SW480 (cell line): ENCODE measurements at places on chromosomes 7 and 10.

- no peak for DNase-seq
Measured at GRCh38 chr10:58543141-58543540, 30.5 kb downstream of the BICC1 start.

GRCh38 chr7:155269766-155270585, 27.7 kb upstream of the INSIG1 start:
- DNase-seq: peak; percentile 22

DNA sequence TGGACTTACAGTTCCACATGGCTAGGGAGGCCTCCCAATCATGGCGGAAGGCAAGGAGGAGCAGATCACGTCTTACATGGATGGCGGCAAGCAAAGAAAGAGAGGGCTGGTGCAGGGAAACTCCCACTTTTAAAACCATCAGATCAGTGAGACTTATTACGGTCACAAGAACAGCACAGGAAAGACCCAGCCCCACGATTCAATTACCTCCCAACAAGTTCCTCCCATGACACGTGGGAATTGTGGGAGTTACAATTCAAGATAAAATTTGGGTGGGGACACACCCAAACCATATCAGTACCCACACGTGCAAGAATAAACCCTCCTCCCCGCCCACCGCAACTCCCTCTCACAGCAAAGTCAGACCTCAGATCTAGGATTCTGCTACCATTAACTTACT, 4.5 kb upstream of the AIFM2 start:
- DNase-seq: no peak

DNA sequence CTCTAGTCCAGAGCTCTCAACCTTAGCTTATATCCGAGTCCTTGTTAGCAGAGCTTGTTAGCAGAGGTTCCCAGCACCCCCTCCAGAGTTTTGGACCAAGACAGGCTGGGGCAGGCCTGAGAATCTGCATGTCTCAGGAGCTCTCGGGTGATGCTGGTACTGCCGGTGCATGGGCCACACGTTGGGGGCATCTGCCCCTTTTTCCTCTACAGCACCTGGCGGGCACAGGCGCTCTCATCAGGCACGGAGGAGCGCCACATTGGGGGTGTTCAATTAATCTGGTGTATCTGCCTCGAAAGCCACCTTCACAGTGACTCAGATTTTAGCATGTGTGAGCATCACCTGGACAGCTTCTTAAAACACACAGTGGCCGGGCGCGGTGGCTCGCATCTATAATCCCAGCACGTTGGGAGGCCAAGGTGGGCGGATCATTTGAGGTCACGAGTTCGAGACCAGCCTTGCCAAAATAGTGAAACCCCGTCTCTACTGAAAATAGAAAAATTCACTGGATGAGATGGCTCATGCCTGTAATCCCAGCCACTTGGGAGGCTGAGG, 117.7 kb downstream of the ELFN1 start:
- DNase-seq: no peak

GRCh38 chr7:69889976-69890351, 291.7 kb downstream of the AUTS2 start:
- no peak for DNase-seq

DNA sequence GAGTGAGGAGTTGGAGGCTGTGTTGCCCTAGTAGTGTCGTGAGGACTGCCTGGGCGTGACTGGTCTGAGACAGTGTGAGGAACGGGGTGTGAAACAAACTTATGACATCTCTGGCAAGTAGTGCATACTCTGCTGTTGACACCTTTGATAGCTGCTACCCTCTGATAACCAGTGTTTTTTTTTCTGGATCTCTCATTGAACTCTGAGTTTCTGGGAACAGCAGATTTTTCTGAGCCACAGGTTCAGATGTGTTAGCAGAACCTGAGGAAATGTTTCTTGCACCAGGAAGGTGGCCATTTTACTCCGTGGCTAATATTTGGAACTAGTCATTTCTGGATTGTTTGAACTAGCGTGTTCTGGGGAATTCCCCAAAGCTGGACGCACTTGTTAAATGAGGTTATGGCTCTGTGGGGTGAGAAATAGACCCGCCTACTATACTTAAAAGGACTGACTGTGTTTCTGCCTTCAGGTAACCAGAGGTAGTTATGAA, 52.9 kb downstream of the AUTS2 start:
- DNase-seq: no peak

GRCh38 chr7:149819961-149820340, 18.2 kb upstream of the ZNF862 start:
- no peak for DNase-seq

GRCh38 chr7:30925117-30925516, 13.5 kb downstream of the AQP1 start:
- DNase-seq: no peak

- no peak for DNase-seq
Measured at GRCh38 chr10:13637894-13638293, 51.1 kb downstream of the PRPF18 start.

- no peak for DNase-seq
Measured at GRCh38 chr10:76697923-76698322, 939.7 kb downstream of the KCNMA1 start.

DNA sequence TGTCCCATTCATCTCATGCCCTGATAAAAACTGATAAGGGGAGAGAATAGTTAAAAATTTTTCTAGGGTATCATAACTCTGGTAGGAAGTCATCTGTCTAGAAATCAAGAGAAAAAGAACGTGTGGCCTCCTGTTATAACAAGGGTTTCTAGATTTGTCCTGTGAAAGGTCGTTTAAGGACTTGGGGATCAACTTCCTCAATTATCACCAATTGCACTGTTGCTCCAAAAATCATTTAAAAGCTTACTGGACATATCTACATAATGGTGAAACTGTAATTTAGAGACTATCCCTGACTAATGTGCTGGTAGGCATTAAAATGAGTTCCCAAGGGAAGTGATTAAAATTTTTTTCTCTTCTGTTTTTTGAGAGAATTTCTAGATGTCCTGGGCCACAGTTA, 58.2 kb downstream of the GPR141 start:
- no peak for DNase-seq

- no peak for DNase-seq
Measured at GRCh38 chr10:79014796-79015195, 54.0 kb upstream of the ZMIZ1 start.

DNA sequence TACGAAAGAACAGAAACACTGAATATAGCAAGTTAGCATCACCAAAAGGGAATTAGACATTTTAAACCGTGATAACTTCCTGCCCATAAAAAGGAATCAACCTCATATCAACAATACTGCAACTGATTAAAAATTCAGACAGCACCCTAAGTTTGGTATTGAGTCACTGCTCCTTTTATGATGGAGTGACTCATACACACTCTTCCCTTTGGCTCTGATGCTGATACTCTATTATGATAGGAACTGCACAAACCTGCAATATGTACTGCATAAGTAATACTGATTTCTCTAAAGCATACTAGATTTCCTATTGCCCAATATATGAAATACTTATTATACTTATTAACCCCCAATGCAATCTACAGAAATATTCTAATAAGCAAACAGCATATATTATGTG, 118.7 kb downstream of the PARD3 start:
- peak; percentile 61 for DNase-seq

DNA sequence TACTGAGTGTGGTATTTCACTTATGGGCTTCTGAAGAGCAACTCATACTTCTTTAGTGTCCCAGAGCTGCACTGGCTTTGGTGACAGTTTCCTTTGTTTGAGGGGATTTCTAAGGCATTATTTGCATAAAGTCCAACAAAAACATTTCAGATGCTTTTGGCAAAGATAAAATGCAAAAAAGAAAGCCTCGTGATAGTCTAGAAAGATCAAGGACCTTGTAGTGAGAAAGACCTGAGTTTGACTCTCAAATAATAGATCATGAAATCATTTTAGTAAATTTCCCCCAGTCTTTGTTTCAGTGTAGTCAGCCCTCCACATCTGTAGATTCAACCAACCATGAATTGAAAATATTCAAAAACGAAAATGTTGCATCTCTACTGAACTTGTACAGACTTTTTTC, 107.4 kb downstream of the EEPD1 start:
- no peak for DNase-seq
